ENCODE measurements at places on chromosomes 11 and 22.

- no peak for ATAC-seq
Observed at GRCh38 chr11:630871-631270, 3.9 kb upstream of the SCT start.

DNA sequence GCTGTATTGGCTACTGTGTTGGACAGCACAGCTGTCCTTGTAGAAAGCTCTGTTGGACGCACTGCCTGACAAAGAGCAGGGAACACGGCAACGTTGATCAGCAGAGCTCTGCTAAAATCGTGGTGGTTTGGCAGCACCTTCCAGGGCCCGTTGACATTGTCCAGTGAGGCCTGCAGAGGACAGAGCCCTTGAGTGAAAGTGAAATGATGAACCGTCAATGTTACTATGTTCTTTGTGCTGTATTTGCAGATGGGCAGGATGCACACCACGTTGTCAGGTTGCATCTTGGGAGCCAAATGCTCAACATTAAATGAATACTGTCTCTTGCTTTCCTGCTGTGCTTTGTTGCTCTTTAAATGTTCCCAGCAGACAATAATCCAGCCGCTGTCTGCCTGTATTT, 69.7 kb downstream of the NELL1 start:
- ATAC-seq = no peak

- ATAC-seq = no peak
Observed at GRCh38 chr22:41561788-41562187, 978 bp downstream of the CSDC2 start.

DNA sequence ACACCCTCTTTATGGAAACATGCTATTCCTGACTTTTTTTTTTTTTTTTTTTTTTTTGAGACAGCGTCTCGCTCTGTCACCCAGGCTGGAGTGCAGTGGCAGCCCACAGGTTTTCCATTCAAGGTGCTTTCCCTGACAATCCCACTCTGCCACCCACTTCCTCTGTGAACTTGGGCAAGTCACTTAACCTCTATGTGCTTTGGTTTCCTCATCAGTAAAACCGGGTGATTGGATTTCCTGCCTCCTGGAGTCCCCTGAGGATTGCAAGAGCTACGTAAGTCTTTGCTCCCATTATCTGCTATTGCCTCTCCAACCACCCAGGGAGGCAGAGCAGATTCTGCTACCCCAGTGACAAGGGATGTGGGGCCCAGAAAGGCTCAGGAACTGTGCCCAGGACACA, 54.1 kb downstream of the CELSR1 start:
- ATAC-seq = no peak

- no peak for ATAC-seq
Observed at GRCh38 chr11:7515447-7515886, 1.7 kb downstream of the PPFIBP2 start.

DNA sequence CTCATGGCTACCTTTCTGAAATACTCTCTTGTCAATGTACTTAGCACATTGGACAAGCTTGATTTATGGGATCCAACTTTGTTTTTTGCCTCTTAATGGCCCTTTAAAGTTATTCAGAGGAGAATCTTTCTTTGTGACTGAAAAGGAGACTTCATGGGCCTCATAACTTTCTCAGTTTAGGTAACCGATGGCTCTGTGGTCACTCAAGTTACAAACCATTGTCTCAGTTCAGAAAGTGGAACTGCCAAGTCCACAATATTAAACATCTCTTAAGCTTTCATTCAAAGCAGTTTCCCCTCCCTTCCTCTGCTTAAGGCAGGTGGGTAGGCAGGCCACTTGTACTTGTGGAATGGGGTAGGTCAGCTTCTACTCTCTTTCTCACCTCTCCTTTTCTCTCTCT, 12.3 kb upstream of the ARL14EP start:
- ATAC-seq = no peak

- no peak for ATAC-seq
Observed at GRCh38 chr11:103705642-103706041, 330.8 kb upstream of the DDI1 start.

- ATAC-seq = no peak
Observed at GRCh38 chr11:128297091-128297651, 290.2 kb downstream of the ETS1 start.

DNA sequence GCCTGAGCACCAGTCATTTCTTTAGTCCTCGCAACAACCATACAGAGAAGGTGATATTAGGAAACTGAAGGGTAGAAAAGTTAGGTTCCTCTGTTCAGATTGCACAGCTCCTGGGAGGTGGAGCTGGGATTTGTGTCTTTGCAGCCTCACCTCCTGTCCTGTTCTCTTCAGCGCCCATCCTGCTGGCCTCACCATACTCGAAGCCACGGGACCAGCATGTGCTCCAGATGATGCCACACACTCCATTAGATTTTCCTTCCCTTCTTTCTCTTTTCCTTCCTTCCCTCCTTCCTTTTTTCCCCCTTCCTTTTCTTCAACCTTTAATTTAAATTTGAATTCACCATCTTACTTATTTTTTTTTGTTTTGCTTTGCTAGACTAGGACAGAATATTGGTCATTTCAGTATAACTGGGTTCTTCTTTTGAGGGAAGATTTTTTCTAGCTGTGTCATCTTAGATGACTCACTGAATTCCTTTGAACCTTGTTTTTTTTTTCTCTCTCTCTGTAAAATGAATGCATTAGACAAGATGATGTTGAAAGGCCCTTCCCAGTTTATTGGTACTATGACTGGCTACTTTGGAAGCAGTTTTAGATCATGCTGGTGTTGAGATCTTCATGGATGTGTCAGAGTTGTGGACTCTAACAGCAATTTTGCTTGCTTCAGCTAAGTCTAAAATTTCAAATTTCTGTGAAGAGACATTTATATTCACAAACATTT, 662.5 kb upstream of the TENM4 start:
- no peak for ATAC-seq

- ATAC-seq = peak; percentile 29
Observed at GRCh38 chr11:1931341-1932104, 12.0 kb downstream of the TNNT3 start.

- no peak for ATAC-seq
Observed at GRCh38 chr11:90428836-90429235, 206.0 kb upstream of the CHORDC1 start.

DNA sequence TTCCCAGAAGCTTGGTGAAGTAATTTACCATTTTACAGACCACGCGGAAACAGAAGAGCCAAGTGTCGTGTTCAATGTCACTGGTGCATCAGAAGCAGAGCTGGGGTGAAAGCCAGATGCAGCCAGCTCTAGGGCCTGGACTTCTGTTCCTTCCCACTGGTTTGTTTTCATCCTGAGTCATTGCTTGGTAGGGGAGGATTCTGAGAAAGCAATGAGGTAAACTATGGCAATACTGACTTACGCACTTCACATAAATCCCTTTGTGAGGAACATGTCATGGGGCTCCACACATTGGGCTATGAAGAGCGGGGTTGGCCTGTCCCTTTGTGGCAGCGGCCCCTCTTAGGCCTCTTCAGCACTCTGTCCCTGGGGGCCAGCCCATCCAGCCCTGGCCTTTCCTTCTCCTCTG, 52.4 kb upstream of the RBFOX2 start:
- ATAC-seq = peak; percentile 78

- ATAC-seq = peak; percentile 54
Observed at GRCh38 chr22:32545801-32546200, 71.2 kb downstream of the FBXO7 start.

DNA sequence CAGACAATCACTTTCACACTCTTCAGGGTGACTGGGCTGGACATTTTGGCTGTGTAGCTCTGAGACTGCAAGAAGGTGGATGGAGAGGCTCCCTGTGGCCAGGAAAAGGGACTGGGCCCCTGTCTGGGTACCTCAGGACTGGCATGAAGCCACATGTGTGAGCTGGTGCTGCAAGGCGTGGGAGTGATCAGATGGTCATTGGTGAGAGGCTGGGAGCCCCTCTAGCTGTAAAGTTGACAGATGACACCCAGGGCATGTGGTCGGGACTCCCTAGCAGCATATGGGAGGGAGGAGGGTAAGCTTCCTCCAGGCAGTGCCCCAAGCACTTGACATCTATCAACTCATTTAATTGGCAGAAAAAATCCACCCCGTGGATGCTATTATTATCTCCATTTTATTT, 18.9 kb upstream of the CABP2 start:
- ATAC-seq = no peak

- no peak for ATAC-seq
Observed at GRCh38 chr11:127074151-127074761, 73.7 kb upstream of the KIRREL3 start.

DNA sequence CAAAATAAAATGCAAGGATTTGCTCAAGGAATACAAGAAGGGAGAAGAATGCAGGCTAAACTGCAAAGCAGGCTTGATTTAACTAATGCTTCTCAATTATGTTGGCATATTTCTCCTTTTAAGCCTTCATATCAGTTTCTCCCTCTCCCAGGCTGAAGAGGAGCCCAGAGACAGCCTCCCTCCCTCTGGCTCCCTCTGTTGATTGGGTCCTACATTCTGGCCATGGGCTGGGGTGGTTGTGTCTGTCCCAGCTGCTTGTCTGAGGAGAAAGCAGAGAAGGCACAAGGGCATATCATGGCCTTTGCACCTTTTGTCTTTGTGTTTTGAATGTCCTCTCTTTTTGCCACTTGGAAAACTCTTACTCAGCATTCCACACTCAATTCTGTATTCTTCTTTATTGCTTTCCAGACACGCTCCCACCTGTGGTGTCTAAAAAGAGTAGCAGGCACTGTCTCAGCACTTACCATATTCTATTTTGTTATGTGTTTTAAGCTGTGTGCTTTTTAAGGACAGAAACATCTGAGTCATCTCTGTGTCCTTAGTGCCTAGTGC, 77.4 kb downstream of the INSC start:
- no peak for ATAC-seq

GRCh38 chr11:19892387-19892786, 179.8 kb downstream of the NAV2 start:
- no peak for ATAC-seq

GRCh38 chr11:130849215-130849568, 67.1 kb downstream of the SNX19 start:
- ATAC-seq = peak; percentile 74

GRCh38 chr22:39627865-39628562, 57.5 kb downstream of the CACNA1I start:
- ATAC-seq = no peak

DNA sequence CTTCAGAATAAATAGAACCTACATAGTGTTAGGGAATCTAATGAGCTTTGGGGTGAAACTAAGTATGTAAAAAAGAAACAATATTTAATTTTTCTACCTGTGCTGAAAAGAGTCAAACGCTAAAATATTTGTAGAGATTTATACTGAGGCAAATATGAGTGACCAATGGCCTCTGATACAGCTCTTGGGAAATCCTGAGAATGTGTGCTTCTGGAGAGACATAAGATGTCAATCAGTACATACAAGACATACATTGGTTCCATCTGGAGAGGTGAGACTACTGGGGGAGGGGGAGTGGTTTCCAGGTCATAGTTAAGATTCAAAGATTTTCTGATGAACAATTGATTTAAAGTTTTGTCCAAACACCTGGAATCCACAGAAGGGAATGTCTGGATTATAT, 970 bp downstream of the ASRGL1 start:
- ATAC-seq = no peak

DNA sequence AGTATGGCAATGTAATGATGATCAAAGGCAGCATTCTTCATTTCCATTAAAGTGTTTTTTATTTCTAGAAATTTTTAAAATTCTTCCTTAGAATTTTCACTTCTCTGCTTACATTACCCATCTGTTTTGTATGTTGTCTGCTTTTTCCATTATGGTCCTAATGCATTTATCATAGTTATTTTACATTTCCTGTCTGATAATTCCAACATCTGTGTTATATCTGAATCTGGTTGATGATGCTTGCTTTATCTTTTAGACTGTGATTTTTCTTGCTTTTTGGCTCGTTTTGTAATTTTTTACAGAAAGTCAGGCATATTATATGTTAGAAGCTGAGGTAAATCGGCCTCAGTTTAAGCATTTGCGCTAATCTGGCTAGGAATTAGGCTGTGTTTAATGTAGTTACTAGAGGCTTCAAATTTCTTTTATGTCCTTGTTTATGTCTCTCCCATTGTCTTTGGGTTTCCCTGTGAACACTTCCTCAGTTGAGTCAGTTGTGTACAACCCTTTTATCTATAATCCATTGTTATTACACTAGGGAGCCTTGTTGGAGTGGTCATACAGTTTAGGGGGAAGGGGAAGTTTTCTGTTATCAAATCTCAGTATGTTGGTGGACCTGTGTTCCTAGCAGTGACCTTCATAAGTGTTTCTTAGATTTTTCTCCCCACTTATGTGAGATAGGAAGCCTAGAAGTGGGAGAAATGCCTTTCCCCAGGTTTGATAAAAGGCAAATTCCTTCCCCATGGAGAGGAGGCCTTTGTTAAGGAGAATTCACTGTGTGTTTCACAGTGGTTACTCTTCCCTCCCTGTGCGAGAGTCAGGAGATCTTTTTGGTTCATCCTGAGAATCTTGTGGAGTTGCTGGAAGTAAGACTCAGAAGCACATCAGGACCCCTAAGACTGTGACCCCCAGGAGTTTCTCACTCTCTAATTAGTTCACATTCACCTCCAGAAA, 437.5 kb downstream of the INSC start:
- ATAC-seq = no peak

DNA sequence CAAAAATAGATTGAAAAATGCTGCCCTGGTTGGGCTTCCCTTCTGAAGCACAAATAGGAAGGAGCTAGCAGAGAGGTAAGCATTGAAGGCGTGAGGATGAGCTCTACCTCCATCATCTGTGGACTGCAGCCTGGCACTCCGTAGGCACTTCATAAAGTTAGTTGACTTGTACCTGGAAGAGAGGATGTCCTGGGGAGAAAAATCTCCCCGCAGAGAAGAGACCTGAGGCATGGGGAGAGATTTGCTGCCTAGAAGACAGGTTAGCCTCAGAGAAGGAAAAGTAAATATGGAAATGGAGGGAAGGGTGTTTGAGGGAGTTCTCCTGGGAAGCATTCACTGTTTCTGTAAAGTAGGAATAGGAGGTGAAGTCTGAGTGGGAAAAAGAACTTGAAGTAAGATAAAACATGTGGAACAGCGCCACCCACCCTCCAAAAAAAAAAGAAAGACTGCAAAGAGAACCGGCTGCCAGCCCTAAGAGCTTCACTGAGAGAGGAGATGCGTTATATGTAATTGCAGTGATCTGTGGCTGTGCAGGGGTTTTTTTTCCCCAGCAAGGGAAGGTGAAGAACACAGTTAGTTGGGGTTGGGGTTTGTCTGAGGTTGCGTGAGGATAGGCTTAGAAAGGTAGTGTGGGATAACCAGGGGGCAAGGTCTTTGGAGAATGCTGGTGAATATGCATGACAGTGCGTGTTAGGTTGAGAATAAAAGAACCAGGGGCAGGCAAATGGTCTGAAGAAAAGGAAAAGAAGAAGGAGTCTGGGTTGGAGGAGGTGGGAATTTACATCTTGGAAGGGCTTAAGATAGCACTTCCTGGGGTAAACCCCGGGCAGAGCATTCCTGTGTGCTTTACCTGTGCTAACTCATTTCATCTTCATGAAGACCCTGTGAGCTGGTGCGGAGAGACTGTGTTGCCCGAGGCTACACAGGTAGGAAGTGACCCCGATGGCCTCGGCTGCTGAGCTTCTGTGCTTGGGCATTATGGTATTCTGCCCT, 16.0 kb downstream of the TNRC6B start:
- ATAC-seq = no peak

GRCh38 chr11:77141034-77141433, 13.0 kb downstream of the MYO7A start:
- ATAC-seq = no peak
